ENCODE measurements at places on chromosomes 6 and 20.
A peak's percentile ranks its signal among the peaks of the same experiment; 100 is the strongest.

- DNase-seq: no peak
These were observed 101.4 kb downstream of the PACRG start for GRCh38 chr6:162829013-162829742.

- DNase-seq: no peak
These were observed 610.9 kb upstream of the MAN1A1 start for GRCh38 chr6:119960456-119960855.

- no peak for DNase-seq
These were observed 12.4 kb downstream of the IRF4 start for GRCh38 chr6:403659-404655.

GRCh38 chr6:36083446-36083845, 46.9 kb upstream of the MAPK13 start:
- no peak for DNase-seq

DNA sequence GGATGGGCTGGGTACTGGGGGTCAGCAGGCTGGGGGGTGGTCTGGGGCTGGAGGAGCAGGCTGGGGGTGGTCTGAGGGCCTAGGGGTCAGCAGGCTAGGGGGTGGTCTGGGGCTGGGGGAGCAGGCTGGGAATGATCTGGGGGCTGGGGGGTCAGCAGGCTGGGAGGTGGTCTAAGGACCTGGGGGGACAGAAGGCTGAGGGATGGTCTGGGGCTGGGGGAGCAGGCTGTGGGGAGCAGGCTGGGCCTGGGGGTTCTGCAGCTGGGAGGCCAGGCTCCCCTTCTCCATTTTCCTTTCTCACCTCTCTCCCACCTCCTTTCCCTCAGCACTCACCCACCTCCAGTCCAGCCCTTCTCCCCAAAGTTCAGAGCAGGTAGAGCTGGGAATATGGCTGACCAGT, 114.2 kb downstream of the PSMB1 start:
- DNase-seq: no peak

GRCh38 chr20:2254333-2254732, 41.5 kb upstream of the TGM3 start:
- DNase-seq: no peak

DNA sequence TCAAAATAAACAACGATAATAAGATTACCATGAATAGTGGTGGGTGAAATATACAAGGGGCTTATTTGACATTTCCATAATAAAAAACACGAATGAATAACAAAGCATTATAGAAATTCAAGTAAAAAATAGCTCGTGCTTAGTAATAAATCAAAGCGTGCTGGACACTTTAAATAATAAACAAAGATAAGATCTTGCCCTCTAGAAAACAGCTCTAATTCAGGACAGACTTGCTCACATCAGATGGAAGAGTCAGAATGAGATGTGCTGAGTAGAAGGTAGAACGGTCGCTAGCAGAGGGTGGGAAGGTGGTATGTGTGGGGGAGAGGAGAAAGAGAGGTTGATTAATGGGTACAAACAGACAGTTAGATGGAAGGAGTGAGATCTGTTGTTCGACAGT, 27.3 kb downstream of the PSMB1 start:
- DNase-seq: no peak

GRCh38 chr6:26299286-26300042, 65.5 kb upstream of the BTN3A2 start:
- DNase-seq: no peak

DNA sequence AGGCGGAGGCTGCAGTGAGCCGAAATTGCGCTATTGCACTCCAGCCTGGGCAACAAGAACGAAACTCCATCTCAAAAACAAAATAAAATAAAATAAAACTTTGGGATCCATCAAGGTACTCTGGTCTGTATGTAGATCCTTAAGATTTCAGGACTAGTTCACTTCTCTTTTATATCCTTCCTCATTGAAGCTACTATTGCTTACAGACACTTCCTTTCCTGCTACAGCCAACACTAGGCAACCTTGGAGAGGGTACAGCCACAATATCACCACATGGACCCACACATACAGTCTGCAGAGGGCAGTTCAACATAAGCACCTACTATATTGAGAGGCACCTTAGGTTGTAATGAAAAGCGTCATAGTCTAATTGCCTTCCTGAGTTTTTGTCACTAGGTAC, 113.3 kb downstream of the ATXN1 start:
- DNase-seq: no peak

DNA sequence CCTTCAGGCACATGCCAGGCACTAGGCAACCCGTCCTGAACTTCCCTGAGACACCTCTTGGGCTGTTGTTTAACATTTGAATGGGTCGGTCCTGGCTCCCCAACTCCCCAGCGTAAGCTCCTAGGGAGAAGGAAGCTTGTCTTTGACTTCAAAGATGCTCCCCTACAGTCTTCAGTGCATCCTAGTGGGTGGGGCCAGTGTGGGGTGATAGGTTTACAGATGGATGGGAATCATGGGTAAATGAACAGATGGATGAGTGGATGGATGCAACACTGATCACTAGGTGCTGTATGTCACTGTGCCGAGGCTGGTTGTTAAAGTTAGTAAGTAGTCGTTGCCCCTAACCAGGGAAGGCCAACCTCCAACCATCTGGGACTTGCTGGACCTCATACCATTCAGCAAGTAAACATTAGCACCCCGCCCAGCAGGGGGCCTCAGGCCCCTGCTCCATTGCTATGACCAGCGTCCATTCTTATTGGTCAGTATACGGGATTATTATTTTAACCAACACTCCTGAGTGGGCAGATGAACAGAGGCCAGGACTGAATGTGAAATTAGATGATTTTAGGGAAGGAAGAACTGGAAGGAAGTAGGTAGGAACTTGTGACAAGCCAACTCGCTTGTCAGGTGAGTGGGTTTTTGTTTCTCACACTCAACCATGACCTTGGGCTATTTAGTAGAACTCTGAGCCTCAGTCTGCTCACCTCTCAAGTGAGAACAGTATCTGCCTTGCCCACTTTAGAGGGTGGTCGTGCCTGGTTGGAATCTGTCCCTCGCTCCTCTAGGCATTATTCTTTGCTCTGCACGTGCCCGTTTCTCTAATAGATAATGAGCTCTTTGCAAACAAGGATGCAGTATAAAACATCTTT, 82.9 kb upstream of the FOXP4 start:
- no peak for DNase-seq

DNA sequence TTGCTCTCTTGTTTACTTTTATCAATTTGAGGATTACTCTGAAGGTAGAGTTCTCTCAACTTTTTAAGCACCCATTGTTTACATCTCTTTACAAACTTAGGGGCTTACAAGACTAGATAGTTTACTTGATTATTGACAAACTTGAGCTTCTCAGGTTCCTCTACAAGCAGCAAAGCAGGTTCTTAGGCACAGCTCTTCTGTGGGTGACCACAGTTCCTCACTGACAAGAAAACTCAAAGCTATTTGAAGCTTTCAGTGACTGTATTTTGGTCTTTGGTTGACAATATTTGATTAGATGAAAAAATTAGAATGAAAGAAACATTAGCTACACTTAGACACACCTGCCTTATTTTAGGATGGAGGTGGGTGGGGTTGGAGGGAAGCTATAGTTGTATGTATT, 327.3 kb upstream of the RUNX2 start:
- no peak for DNase-seq

DNA sequence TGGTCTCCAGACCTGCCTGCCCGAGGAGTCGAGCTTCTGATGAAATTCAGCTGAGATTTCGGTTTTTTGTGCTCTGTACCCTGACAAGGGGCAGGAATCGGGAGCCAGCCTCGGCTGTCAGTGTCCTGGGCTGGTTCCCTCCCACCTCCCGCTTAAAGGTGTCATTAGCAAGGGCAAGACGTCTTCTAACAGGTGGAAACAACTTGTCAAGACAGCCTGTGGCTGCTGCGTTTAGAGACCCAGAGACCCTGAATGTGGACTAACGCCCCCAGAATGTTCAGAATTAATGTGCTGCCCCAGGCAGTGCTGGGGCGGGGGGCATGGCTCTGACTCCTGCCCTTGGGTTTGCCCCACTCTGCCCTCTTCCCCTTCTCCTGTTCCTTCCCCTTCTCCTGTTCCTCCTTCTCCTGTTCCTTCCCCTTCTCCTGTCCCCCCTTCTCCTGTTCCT, 69.7 kb downstream of the PHACTR3 start:
- DNase-seq: no peak

- DNase-seq: no peak
These were observed 65.3 kb upstream of the SAMD3 start for GRCh38 chr6:130288065-130288464.

DNA sequence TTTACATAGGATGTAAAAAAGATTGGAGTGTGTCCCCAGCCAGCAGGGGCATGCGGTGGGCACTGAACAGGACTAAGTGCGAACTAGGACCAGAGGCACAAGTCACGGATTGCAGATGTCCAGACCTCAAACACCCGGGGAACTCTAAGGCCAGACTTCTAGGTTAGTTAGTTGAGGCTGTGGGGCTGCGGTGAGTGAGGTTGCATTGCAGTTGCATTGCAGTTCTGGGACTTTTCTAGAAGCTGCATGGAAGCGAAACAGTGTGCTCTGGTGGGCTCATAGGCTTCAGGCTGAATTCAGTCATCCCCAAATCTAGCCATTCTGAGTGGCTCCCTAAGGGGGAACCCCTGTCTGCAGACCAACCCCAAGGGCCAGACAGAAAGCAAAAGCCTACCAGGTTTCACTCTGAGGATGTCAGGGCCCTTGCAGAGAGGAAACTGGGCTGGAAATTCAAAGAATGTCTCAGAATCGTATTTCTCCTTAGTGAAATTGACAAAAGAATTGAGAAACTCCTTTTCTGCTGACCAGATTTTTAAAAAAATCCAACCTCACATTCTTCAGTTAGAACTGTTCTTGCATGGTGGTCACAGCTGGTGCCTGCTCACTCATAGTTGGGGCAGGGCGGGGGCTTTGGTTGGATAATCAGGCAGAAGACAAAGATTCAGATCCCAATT, 182.8 kb downstream of the ZDHHC14 start:
- no peak for DNase-seq

- no peak for DNase-seq
These were observed 271.5 kb upstream of the CDYL start for GRCh38 chr6:4504700-4505099.

GRCh38 chr6:168315596-168315995, 4.0 kb downstream of the DACT2 start:
- DNase-seq: no peak

DNA sequence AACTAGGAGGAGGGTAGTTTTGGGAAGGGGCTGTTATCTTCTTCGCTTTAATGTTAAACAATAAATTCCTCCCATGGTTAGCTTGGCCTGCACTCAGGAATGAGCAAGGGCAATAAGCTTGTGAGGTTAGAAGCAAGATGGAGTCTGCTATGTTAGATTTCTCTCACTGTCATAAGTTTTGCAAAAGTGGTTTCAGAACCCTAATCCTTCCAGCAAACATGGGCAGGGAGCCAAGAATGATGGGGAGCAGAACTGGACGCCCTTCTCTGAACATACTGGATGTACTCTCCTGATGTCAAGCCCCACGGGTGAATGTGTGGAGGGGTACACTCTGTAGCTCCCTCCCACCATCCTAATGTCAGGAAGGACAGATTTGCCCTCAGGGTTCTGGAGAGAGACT, 22.3 kb downstream of the C6orf163 start:
- DNase-seq: no peak

DNA sequence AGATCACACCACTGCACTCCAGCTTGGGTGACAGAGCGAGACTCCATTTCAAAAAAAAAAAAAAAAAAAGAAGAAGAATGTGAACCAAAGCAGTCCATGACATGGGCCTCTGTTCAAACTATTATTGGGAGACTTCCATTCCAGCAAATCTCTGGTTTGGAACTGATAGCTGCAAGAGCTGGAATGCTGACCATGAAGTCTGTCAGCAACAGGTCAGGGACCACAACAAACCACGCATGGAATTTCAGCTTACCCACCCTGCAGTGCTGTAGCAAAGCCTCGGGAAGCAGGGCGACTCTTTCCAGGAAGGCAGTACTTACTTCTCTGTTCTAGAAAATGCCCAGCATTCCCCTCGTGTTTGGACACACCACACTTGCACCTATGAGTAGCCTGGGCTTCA, 34.1 kb upstream of the TBC1D7 start:
- no peak for DNase-seq

GRCh38 chr6:53446151-53446550, 97.4 kb upstream of the ELOVL5 start:
- DNase-seq: no peak

- DNase-seq: no peak
These were observed 31.9 kb downstream of the PNPLA1 start for GRCh38 chr6:36301781-36302180.

DNA sequence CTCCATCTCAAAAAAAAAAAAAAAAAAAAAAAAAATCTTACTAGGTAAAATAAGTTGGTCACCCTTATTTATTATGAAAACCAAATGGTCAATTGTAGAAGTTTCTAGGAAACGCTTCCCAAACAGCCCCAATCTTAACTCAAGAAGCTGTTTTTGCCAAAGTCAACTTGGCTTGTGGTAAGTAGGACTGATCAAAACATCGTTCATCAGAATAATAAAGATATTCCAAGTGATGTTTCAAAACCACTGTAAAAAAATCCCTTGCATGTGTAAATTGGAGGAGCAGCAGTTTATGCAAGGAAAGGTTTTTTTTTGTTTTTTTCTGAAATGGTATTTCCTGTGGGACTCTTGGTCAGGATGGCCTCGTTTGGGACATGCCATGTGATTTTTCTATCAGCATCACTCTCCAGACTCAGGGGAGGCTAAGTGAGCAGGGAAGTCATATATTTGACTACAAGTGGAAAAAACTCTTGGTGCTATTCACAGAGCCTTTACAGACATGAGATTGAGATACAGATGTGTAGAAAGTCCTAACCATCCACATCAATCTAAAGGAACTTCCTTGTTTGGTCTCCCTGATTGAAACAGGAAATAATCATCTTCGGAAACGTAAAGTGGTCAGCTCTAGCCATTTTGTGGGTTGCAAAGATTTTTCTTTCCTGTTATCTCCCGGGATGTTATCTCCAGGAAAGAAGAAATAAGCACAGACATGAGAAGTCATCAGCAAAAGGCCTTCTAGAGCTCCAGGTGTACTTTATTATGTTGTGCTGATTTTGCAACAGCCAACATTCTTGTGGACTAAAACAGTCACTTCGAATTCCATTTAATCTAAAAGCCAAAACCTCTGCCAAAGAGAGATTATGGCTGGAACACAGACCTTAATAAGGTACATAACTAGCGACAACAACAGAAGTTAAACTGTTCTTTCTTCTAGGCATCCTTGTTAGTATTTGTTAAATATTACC, 177.8 kb downstream of the EDN1 start:
- DNase-seq: no peak

- DNase-seq: no peak
These were observed 23.0 kb downstream of the CARMIL1 start for GRCh38 chr6:25302151-25302550.

DNA sequence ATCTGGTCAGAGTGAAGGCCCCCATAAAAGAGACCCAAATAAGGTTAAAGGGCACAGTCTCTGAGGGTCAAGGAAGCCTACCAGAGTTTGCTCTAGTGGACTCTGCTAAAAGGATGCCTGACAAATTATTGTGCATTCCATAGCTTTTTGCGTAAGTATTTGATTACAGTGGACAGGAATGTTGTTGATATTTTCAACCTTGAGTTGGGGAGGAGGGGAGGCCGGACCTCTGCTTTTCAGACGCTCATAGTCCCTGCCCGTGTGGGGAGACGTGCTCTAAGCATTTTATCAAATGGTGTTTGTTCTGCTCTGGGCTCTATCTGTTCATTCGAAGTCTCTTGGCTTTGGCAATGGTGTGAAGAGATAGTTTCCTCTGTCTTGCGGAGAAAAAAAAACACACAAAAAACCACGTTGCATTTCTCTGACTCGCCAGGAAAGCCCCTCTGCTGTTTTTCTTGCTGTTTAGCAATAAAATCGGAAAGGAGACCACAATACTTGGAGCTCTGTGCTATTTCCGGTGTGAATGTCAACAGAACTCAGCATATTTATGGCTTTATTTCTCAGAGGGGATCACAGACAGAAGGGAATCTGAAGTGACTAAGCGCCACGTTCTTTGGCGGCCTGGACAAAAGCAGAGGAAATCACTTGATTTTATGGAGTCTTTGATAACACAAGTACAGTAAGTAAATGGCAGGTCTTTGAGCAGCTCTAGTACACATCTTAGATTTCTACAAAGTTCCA, 159.8 kb downstream of the ZFP64 start:
- peak; percentile 35 for DNase-seq

All from effector memory CD8-positive, alpha-beta T cell (primary cell).